ENCODE measurements at places on chromosomes 12 and 14.

GRCh38 chr14:58985786-58986185, 202.7 kb upstream of the DAAM1 start:
- H3K27me3 ChIP-seq: peaks cover under 1% of the 10 kb centered on the region
- no peak overlapping the region for H3K4me3 ChIP-seq
- no peak overlapping the region for H3K27ac ChIP-seq
- H3K36me3 ChIP-seq: no peaks in the 10 kb centered on the region

DNA sequence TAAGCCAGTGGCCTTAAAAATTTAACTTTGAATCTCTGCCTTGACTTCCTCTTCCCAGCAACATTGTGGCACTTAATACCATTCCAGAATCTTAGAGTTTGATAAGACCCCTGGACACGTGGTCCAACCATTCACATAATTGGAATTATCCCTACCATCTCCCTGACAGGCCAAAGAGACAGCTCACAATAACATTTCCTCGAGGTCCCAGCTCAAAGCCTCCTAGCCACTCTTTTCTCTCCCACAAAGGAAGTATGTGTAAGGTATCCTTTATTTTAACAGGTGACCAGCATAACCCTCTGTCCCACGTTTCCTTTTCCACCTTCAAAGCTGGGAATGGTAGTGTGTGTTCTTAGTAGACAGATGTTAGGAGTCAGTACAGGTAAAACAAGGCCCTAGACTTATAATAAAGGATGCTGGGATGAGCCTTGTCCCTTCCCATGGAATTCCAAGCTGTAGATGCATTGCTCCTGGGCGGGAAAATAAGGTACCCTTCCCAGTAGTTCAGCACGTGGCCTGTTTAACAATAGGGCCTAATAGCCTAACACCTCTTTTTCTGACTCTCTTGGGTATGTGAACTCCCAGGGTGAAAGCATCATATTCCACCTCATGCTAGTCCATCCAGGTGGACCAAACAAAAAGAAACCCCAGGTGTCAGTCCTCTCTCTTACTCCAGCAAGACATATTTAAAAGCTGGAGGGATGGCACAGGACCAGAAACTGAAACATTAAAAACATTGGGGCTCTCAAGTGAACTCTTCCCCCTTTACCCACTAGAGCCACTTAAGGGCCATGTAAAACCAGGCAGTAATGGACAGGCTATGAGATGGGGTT, 37.5 kb upstream of the COL2A1 start:
- H3K4me1 ChIP-seq: peaks cover 5% of the 10 kb centered on the region
- H3K36me3 ChIP-seq: peaks cover 33% of the 10 kb centered on the region
- no peaks in the 10 kb centered on the region for H3K27me3 ChIP-seq
- H3K4me3 ChIP-seq: no peak overlapping the region
- H3K27ac ChIP-seq: no peak overlapping the region

- peak; percentile 63 for DNase-seq
- no peak overlapping the region for H3K4me3 ChIP-seq
- H3K27me3 ChIP-seq: no peaks in the 10 kb centered on the region
- H3K36me3 ChIP-seq: no peaks in the 10 kb centered on the region
Measured at GRCh38 chr12:84605983-84606382, 306.6 kb downstream of the SLC6A15 start.

DNA sequence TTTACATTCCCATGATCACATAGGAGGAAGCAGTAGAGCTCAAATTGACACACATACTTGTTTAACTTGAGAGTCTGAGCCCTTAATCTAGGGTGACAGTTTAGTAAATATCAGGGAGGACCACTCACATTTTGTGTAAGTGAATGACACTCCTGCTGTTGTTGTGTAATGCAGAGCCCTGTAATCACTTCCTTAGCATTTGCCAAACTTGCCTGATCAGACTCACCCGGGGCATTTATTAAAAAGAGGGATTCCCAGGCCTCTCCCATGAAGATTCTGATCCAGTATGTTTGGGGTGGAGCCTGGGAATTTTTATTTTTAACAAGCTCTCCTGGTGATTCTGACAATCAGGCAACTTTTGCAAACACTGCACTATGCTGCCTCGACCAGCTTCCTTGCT, 119.6 kb downstream of the NUAK1 start:
- no peaks in the 10 kb centered on the region for H3K27me3 ChIP-seq
- peak overlapping the region; percentile 68 for H3K4me3 ChIP-seq
- H3K36me3 ChIP-seq: no peaks in the 10 kb centered on the region
- peaks cover 4% of the 10 kb centered on the region for H3K4me1 ChIP-seq
- no peak overlapping the region for H3K27ac ChIP-seq
- no peak for DNase-seq

GRCh38 chr14:95307402-95308041, 12.2 kb downstream of the CLMN start:
- no peak for DNase-seq
- no peak overlapping the region for H3K27ac ChIP-seq
- H3K4me3 ChIP-seq: no peak overlapping the region
- H3K36me3 ChIP-seq: no peaks in the 10 kb centered on the region

- no peaks in the 10 kb centered on the region for H3K27me3 ChIP-seq
- no peaks in the 10 kb centered on the region for H3K36me3 ChIP-seq
- H3K4me3 ChIP-seq: no peak overlapping the region
- H3K4me1 ChIP-seq: no peaks in the 10 kb centered on the region
Measured at GRCh38 chr12:131448254-131448795, 262.6 kb upstream of the SFSWAP start.

Measured in endodermal cell (in vitro differentiated cells).